ENCODE measurements at places on chromosomes 4 and X. TPM values are rescaled to one million over a fixed set of nuclear protein-coding genes. Genes with fewer than 3 reads are reported as not detected.
A peak's percentile ranks its signal among the peaks of the same experiment; 100 is the strongest.

Gene MAGEE2
- not detected for total RNA-seq

Gene FHIP1A
- total RNA-seq = 25.0 TPM

Gene PCDH7
- total RNA-seq = 18.4 TPM

Gene SLC9B1
- 1.8 TPM for total RNA-seq

Gene SLC49A3
- 8.9 TPM for total RNA-seq

Gene RAB40AL
- 2.3 TPM for total RNA-seq

GRCh38 chrX:13897566-13897965 lies 80.7 kb upstream of the GPM6B start:
- no peak for DNase-seq

DNA sequence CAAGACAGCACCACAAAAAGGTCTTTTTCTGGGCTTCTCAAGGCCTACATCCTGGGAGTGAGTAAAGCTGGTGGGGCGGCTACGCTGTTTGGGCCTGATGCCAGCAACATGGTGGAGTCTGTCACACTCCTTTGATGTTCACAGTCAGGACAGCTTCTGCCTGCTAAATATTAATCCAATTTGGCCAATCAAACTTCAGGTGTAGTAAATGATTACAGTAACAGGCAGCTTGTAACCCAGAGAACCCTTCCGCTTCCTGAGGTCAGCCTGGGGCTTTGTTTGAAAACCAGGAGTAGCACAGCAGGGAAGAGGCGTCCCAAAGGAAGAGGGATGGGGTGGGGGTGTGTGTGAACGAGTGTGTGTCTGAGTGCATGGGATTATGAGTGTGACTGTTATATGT lies 220.4 kb downstream of the MAML3 start:
- DNase-seq = no peak

DNA sequence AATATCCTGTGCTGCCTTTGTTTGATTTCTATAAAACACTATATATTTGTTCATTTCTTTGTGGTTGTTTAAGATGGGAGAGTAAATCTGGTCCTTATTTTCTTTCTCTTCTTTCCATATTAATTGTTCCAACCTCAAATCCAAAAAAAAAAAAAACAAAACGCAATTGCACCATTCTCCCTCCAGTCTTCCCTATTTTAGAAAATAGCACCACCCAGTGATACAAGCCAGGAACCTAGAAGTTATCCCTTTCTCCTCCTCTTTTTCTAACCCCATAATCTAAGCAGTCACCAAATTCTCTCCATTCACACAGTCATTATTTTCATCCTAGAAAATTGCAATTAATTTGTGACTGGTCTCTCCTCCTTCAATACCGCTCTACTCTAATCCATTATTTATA lies 107.8 kb downstream of the GABRA3 start:
- no peak for DNase-seq

DNA sequence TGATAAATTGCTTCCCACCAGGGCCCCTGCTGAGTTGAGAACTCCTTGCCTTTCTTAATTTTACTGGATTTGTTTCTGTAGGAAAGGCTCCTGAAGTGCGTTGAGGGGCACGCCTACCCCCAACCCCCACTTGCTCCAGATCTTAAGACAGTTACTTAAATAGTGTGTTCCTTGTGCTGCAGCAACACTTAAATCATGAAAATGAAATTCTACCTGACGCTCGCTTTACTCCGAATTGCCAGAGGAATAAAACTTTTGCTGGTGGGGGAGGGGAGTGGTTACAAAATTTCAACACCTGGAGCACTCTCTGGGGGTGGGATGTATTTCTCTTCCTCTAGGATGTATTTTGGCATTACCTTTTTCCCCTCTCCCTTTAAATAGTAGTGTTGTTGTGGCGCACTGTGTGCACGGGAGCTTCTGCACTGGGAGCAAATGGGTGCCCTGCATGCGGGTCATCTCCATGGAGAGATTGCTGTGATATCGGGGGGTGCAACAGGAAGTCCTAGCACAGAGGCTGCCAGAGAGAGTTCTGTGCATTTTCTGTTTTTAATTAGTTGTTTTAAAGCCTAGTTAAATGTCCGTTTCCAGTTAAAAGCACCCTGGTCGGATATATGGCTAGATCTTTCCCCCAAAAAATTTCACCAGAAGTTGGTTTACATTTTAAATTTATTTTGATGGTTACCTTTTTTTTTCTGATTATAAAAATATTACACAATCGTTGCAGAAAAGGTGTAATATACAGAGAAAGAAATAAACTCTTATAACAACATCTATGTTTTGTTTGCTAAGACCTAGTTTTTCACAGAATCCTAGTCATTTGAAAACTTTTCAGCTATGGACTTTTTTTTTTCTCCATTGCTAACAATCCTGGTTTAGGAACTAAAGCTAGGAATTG lies 207.7 kb downstream of the SOWAHB start:
- no peak for DNase-seq

- no peak for DNase-seq
Measured at GRCh38 chrX:119817130-119817690, 25.8 kb upstream of the RPL39 start.

DNA sequence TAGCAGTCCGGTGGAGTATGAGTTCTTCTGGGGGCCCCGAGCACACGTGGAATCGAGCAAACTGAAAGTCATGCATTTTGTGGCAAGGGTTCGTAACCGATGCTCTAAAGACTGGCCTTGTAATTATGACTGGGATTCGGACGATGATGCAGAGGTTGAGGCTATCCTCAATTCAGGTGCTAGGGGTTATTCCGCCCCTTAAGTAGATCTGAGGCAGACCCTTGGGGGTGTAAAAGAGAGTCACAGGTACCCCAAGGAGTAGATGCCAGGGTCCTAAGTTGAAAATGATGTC lies 852 bp downstream of the MAGEH1 start:
- no peak for DNase-seq

DNA sequence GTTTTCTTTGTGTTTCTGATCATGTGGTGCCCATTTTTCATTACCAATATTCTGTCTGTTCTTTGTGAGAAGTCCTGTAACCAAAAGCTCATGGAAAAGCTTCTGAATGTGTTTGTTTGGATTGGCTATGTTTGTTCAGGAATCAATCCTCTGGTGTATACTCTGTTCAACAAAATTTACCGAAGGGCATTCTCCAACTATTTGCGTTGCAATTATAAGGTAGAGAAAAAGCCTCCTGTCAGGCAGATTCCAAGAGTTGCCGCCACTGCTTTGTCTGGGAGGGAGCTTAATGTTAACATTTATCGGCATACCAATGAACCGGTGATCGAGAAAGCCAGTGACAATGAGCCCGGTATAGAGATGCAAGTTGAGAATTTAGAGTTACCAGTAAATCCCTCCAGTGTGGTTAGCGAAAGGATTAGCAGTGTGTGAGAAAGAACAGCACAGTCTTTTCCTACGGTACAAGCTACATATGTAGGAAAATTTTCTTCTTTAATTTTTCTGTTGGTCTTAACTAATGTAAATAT lies 110.4 kb downstream of the IL13RA2 start:
- no peak for DNase-seq

DNA sequence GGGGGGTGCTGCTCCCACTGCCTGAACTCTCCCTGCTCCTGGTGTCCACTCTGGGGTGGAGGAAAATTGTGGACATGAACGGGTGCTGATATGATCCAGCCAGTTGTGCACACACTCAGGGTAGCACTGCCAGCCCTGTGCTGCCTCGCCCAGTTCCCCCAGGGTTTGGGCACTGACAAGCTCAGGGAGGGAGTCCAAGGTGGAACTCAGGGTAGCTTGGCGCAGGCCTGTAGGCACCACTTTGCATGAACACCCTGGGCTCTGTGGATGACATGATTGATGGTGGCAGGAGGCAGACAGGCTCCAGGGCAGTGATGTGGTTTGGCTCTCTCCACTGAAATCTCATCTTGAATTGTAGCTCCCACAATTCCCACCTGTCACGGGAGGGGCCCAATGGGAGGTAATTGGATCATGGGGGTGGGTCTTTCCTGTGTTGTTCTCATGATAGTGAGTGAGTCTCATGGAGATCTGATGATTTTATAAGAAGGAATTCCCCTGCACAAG lies 572.0 kb upstream of the PABPC4L start:
- DNase-seq = no peak

GRCh38 chr4:177706916-177707315 lies 264.7 kb upstream of the AGA start:
- no peak for DNase-seq

GRCh38 chr4:3444351-3445110 lies 2.8 kb downstream of the HGFAC start:
- DNase-seq = no peak

DNA sequence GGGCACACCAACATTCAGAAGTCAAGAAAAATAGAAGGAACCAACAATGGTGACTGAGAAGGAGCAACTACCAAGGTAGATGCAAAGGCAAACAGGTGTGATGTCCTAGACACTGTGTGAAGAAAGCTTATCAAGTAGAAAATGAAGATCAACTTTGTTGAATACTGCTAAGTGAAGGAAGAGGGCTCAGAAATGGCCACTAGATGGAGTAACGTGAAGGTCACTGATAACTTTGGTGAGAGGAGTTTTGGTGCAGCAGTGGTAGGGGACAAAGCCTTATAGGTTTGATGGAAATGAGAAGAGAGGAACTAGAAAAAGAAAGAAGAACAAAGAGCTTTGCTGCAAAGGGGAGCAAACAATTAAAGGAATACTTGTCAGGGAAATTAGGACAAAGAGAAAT lies 23.5 kb downstream of the OTC start:
- DNase-seq = no peak

GRCh38 chrX:150769408-150769807 lies 76.2 kb downstream of the MTMR1 start:
- no peak for DNase-seq

GRCh38 chr4:128951316-128951715 lies 141.8 kb downstream of the JADE1 start:
- no peak for DNase-seq

DNA sequence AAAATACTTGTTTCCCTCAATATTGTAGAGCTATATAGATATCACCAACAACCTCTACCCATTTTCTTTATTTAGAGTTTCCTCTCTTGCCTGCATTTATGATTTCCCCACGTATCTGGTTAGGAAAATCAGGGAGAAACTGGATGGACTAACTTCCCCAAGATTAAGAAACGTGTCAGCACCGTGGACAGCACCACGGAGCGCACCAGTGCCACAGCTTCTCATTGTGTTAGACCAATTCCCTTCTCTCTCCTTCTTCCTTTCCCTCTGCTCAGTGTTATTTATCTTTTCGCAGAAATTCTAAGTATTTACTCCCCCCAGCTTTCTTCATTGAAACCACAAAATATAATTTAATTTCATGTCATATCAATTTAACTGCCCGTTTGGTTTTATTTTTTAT lies 568.6 kb upstream of the BOD1L1 start:
- DNase-seq = no peak

DNA sequence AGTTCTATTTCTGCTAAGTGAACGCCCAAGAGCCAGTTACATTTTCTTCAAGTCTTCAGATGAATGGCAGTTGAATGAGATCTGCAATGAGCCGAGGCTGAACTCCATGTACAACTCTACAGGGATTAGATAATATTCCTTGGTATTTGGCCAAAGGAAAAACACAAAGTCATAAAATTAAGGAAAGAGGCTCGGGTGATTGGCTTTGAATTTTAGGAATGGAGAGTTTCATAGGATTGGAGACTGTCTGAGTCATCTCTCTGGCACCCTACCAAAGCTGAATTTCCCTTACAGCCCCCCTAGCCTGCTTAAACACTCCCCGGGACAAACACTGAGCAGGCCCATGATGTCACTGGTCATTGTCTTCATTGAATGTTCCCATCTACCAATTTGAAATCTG lies 188.0 kb upstream of the C1QTNF7 start:
- DNase-seq = no peak

- no peak for DNase-seq
Measured at GRCh38 chr4:121923306-121923705, 28.6 kb downstream of the TRPC3 start.

- no peak for DNase-seq
Measured at GRCh38 chr4:110270492-110271197, 72.2 kb upstream of the ELOVL6 start.

- no peak for DNase-seq
Measured at GRCh38 chr4:166538491-166539005, 665.5 kb downstream of the TLL1 start.

DNA sequence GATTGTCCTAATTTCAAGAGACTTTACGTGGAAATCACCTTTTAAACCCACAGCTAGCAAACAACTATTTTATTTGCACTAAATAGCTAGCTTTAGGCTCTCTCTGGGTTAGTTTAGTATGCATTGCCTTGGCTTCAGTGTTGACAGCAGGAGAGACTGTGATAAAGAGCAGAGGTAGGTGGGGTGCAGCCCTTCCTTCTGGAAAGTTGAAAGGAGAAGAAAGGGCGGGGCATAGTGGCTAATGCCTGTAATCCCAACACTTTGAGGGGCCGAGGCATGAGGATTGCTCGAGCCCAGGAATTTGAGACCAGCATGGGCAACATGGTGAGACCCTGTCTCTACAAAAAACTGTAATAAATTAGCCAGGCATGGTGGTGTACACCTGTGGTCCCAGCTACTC lies 29.0 kb upstream of the TMEM154 start:
- DNase-seq = no peak

DNA sequence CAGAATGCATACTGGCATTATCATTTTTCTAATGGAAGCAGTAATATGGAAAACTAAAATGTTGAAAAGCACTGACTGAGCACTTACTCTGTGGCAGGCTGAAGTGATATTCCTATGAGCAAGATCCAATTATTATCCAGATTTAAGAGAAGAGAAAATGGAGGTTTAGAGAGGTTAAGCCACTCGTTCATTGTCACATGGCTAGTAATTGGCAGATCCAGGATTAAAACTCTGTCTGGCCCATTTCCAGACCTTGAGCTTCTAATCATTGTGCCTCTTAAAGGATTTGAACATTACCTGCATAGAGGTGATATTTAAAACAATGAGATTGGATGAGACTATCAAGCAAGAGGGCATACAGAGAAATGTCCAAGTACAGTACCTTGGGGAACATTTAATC lies 80.6 kb downstream of the MFAP3L start:
- no peak for DNase-seq

GRCh38 chr4:37717576-37717975 lies 31.4 kb upstream of the RELL1 start:
- DNase-seq = no peak

GRCh38 chr4:174521800-174522182 lies 497 bp downstream of the HPGD start:
- DNase-seq = peak; percentile 54

GRCh38 chrX:129783291-129783713 lies 3.6 kb downstream of the SASH3 start:
- DNase-seq = no peak

GRCh38 chr4:94559351-94559806 lies 107.6 kb downstream of the PDLIM5 start:
- no peak for DNase-seq

GRCh38 chrX:2710041-2710840 lies 19.1 kb downstream of the CD99 start:
- DNase-seq = no peak

DNA sequence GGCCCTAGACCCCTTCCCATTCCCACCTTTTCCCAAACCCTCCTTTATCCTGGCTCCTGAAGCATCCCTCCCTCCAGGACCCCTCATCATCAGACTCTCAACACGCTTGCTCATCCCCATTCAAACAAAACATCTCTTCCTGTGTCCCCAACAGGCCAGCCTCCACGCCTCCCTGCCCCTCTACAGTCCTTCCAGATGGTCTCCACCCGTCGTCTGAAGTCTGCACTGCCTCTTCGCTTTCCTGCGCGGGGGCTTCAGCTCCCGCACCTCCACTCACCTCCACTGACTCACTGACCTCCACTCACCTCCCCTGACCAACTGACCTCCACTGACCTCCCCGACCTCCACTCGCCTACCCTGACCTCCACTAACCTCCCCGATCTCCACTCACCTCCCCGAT lies 39.8 kb downstream of the JAKMIP1 start:
- no peak for DNase-seq

- no peak for DNase-seq
Measured at GRCh38 chr4:86582410-86582809, 11.7 kb upstream of the PTPN13 start.
